NCI-H460 (cell line): ENCODE measurements at places on chromosomes 16 and 17. TPM values are rescaled to one million over a fixed set of nuclear protein-coding genes. Genes with fewer than 3 reads are reported as not detected.

Gene CTRL
- 1.4 and 2.0 TPM in 2 replicates for total RNA-seq

Gene CPNE7
- 38.5 and 43.1 TPM in 2 replicates for total RNA-seq

Gene NMRAL1
- 47.9 and 50.7 TPM in 2 replicates for total RNA-seq

Gene SCIMP
- total RNA-seq, result not detected in 2 replicates
